ENCODE measurements at places on chromosomes 1 and 21. TPM values are rescaled to one million over a fixed set of nuclear protein-coding genes. Genes with fewer than 3 reads are reported as not detected.

DNA sequence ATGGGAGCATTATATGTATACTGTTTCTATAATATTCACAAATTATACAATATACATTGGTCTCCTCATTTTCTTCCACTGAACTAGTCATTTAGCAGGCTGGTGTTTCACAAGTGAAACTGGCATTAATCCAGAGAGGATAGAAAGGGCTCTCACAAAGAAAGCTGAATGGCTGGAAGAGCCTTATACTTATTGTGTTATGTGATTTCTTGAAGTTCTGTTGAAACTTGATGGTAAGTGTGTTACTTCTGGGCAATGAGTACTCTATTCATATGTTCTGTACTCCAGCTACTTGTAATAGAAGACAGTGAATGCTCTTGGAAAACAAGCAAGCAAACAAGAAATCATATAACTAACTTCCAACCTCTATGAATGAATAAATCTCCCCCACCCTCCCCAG lies 14.9 kb downstream of the STX12 start:
- peak; percentile 68 for DNase-seq

DNA sequence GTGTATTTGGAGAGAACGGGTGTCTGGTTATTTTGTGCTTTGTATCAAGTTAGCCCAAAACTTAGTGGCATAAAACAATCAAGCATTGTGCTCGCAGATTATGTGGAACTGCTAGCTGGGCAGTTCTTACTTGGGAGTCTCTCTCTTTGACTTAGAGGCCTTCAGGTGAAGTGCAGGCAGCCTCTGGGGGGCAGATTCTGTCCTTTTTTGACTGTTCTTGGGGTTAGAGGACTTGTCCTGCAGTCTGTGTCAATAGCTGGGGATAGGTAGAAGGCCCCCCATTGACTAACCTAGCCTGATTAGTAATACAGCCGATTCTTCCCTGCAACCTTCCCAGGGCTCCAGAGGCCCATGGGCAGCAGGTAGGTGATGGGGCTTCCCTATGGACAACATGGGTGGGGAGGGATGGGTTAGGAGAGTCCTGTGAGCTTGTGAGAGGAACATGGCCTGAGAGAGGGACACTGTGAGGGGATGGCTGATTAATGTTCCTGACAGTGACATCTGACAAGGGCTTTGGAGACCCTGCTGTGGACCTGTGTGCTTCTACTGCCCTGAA lies 37.2 kb upstream of the ACOT11 start:
- no peak for DNase-seq

DNA sequence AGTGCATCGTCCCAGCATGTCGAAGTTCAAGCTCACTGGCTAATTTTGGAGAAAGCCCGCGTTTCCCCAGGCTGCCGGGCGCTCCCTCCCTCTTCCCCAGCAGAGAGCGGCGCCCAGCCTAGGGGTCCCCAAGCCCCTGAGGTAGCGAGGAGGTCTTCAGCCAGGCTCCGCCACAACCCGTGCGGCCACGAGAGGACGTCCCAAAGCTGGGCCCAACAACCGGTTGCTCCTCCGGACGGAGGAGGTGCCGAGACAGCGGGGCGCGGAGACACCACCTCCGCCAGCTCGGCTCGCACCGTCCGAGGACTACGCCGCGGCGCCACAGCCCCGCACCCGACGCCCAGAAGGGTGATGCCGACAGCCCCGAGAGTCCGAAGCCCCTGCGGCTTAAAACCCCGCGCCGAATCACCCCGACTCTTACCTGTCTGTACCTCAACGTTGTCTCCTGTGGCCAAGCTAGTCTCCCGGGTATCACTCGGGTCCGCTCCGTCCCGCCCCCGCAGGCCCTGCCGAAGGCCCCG lies at the start of gene DENND2C:
Gene DENND2C, minus strand, starts transcription at position 488 of the 521 bp plus-strand sequence. CDS start 44,065 bp downstream, outside the sequence.
- DNase-seq = no peak

- DNase-seq = peak; percentile 32
Observed at GRCh38 chr21:43712268-43712942, 6.5 kb upstream of the PDXK start.

DNA sequence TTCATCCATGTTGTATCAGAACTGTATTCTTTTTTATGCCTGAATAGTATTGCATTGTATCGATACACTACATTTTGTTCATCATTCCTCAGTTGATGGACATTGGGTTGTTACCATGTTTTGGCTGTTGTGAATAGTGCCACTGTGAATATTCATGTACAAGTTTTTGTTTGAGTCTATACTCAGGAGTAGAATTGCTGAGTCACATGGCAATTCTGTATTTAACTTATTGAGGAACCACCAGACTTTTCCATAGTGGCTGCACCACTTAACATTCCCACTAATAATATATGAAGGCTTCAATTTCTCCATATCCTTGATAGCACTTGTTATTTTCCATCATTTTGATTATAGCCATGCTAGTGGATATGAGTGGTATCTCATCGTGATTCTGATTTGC lies 56.2 kb downstream of the ALG6 start:
- DNase-seq = no peak

- DNase-seq = peak; percentile 22
Observed at GRCh38 chr1:98556521-98557158, 104.9 kb upstream of the SNX7 start.

GRCh38 chr1:60137406-60137805 lies 63.8 kb upstream of the C1orf87 start:
- DNase-seq = no peak

GRCh38 chr1:246295968-246296367 lies 211.1 kb downstream of the SMYD3 start:
- no peak for DNase-seq

GRCh38 chr1:104467590-104467989 lies 717.9 kb downstream of the AMY1C start:
- no peak for DNase-seq

GRCh38 chr21:35737899-35738346 lies 322.4 kb downstream of the SETD4 start:
- DNase-seq = no peak

DNA sequence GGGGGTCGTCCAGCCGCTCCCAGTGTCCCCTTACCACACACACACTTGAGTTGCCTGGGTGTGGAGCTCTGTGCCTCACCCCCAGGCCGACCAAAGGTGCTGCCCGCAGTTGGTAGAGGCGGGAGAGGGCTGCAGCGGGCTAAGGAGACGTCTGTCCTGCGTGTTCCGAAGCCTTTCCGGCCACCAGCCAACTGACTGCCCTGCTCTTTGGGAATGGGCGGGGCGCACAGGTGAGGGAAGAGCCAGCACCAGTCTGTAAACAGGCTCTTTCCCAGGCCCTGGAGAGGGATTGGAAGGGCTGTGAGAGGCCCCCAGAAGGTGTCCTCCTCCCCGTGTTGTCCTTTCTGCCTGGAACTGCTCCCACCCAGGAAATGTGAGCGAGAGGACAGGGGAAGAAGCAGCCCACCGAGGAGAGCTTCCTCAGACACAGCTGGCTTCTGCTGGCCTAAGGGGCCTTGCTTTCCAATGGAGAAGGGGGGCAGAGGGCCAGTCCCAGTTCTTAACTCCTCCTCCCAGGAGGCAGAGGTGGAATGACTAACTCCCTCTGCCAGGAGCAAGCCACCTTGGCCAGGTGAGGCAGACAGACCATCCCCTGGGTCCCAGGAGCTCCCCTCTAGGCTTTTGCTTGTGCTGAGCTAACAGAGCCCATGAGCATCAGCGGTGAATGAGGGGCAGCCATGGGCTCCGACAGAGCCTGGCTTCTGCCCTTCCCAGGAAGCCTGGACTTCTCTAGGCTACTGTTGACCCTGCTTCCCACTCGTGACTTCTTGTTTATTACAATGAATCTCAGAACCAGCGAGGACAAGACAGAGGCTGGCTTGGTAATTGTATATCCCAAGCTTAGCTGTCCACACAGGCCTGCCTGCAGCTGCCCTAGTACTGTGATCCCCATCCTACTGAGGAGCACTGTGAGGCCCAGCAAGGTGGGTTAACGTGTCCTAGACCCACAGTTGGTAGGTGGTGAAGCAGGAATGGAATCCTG lies 158.1 kb upstream of the COA6 start:
- DNase-seq = no peak

DNA sequence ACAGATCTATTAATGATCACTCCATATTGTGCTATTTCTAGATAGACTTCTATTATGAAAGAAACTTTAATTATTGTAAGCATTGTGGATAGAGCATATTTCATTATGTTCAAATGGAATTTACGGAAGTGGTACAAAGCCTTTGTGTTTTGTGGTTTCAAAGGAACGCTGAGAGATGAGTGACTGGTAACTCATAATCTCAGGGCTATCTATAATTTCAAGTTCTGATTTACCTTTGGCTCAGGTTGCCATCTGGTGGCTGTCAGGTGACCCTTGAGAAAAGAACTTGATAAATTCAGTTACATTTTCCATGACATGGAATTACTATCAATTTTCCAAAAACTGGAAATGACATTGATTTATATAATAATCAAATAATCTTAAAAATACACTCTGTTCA lies 12.2 kb downstream of the NTNG1 start:
- DNase-seq = no peak

GRCh38 chr1:226425004-226425378 lies 17.1 kb upstream of the PARP1 start:
- DNase-seq = no peak

GRCh38 chr1:233293556-233294446 lies 1.7 kb downstream of the PCNX2 start:
- peak; percentile 35 for DNase-seq

- no peak for DNase-seq
Observed at GRCh38 chr1:109475261-109475660, 8.4 kb upstream of the ATXN7L2 start.

GRCh38 chr1:36673202-36673601 lies 190.5 kb upstream of the CSF3R start:
- DNase-seq = no peak

DNA sequence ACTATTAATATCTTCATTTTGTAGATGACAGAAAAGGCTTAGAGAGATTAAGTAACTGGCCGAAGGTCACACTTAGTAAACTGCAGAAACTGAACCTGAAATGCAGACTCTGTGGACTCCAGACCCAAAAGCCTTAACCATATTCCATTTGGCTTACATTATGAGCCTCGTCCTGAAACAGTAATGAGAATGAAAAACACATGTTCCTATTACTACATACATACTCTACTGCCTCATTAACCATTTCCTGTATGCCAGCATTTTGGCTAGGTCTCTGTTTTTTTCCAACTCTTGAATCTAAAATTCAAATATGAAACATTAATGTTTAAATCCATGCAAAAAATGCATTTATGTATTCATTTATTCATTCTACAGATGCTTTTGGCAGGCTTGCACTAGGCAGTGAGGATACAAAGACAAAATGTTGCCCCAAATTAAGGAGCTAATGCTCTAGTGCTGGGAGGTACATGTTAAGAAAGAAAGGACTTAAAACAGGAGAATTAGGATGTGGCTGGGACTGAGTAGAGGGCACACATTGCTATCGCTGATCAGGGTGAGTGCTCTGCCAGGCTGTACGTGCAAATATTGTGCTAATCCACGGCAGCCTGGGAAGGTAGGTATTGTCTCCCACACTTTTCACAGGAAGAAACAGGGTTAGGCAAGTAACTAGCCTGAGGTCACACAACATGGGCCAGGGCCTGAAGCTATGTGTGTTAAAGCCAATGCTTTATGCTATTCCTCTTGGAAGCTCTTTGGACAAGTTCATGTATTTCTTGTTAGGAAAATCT lies 14.0 kb downstream of the DEGS1 start:
- DNase-seq = peak; percentile 58

DNA sequence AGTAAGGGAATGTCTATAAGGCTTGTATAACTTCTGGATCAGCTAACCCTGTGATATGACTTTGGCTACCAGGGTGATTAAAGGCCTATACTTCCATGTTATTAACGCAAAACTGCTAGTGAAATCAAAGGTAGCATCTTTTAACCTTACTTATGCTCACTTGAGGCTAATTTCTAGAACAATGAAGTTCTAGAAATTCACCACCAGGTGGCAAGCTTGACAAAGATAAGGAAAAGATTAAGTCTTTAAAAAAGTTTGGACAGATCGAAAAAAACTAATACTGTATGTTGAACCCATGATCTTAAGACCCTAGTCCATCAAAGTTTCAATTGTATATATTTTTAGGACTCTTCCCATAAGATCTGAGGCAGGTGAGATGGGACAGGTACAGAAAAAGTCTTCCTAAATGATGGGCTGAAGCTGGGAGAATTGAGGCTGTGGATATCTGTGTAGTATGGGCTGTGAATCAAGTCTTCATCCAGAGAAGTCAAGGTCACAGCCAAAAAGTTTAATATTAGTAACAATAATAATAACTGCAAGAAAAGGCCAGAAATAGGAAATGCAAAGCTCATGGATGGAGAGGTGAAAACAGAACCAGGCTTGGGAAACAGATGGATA lies 18.8 kb downstream of the KYAT3 start:
- peak; percentile 54 for DNase-seq

DNA sequence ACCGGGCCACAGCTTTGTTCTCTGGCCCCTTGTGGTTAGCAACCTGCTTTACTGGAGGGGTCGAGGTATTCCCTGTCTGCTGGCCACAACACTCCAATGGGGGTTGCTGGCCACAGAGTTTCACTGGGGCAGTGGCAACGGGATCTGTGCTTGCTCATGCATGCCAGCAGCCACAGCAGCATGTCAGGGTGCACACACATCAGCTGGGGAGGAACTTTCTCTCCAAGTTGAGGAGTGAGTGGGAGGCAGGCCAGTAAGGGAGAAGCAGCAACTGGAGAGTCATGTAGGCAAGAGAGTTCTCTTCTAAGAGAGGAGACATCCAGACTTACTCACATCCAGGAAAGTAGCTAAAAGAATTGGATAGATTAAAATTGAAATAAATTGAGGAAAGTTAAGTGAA lies 38.0 kb downstream of the SAMD13 start:
- peak; percentile 68 for DNase-seq

DNA sequence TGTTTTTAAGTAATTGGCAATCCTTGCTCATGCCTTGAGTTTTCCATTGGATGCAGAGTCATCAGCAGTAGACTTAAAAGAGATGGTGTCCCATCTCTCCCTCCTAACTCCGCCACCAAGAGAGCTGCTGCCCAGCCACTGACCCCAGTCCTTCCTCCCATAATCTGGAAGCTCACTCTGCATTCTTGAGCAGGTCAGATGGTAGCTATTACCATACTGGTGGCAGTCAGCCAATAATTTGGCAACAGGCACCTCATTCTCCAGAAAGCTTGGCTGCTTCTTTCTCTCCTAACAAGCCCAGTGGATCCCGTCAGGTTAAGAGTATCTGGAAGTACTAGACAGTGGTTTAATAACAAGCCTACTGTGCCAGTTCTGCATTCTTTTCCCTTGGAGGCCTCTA lies 272.1 kb downstream of the ZNF648 start:
- DNase-seq = no peak

- DNase-seq = peak; percentile 64
Observed at GRCh38 chr21:14901482-14901958, 163.3 kb downstream of the NRIP1 start.

DNA sequence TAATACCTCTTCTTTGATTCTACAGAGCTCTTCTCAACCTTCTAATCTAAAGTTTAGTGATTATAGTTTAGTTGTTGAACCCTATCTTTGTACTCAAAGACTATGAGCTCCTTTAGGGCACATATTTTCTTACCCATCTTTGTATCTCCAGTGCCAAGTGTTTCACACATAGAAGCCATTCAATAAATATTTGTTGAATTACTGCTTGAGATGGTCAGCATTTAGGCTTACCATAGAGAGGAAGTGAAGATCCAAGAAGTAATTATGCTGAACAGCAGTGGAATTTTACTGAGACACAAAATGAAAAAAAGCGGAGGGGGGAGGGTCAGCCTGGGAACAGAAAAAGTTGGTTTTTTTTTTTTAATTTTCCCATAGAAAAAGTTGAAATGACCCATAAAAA lies 21.9 kb downstream of the PIK3R3 start:
- no peak for DNase-seq

Gene MYOC
- total RNA-seq = not detected

Gene LENEP
- not detected for total RNA-seq

Gene CBR3
- total RNA-seq = 12.8 TPM

Gene ASCL5
- not detected for total RNA-seq

Gene LCE1D
- total RNA-seq = not detected

Gene DCDC2B
- total RNA-seq = not detected

All from IMR-90 (cell line).